ENCODE measurements at places on chromosomes 5 and 9.

- no peak for DNase-seq
Observed at GRCh38 chr5:69416699-69417098, 1.8 kb downstream of the MARVELD2 start.

- DNase-seq = no peak
Observed at GRCh38 chr5:167440846-167441245, 850.6 kb upstream of the WWC1 start.

GRCh38 chr9:120383611-120383998 lies 196.4 kb downstream of the CDK5RAP2 start:
- no peak for DNase-seq

DNA sequence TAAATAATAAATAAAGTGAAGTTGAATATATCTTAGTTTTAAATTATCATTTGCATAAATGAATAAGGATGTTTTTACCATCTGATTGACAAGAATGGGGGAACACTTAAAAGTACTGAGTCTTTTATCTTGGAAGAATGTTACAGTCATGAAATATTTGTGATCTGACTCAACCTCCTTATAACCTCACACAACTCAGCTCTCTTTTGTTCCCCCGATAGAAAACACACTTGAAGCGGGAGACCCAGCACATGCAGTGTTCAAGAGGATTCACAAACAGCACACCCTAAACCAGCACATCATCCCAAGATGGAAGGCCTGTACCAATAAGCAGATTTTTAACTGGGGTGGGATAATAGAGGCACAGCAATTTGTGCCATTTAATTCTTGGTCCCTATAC lies 15.5 kb downstream of the BAAT start:
- no peak for DNase-seq

DNA sequence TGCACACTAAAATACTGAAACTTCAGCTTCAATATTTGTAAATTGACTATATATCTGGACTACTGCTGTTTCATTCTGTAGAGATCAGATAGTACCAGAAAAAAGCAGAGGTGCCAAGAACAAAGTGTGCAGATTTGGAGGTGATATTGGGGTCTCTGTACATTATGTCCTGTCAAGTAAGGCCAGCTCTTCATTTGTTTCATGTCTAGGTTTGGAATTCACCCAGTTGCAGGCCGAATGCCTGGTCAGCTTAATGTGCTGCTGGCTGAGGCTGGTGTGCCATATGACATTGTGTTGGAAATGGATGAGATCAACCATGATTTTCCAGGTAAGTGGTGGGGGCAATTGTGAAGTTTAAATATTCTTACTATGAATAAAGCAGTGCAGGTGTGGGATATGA lies 96.9 kb downstream of the NNT start:
- no peak for DNase-seq

DNA sequence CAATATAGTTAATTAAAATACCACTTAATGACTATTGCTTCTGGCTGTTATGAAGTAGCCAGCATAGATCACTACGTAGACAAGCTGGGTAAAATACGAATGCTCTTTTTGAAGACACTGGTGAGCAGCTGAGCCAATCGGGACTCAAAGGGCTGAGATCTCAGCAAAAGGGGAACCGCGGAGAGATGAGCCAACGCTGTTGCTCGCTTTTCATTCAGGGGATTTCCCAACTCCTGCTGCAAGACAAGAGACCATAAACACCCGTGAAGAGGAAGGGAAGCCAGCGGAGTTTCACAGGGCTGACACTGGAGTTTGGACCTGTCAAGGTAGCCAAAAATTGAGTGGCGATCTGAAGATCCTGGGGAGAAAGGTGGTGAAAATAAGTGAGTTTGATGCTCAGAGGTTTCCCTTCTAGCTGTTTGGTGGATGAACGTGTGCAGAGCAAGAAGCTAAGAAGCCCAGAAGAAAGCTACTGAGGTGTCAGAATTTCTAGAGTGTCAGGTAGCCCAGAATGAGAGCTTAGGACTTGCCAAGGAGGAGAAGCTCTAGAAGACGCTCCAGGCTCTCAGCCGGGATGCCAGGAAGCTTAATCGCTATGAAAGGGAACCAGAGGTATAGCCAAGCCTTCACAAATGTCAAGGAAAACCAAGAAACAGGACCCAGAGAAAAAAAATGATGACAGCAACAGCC lies 79.6 kb upstream of the RNU6ATAC start:
- no peak for DNase-seq

DNA sequence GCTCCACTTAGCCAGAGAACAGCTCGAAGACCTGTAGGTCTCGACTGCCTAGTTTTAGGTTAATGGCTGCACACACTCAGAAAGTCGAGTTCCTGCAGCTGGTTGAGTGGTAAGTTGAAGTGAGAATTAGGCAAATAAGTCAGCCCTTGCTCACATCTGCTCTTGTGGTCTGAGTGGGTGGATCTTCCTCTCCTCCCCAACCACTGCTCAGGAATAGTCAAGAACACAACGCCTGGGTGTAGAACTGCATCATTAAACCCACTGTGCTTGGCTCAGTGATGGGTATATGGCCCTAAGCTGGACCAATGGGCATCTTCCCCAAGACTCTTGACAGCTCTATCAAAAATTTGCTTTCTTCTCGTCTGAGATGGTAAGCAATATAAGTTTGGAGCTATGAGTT lies 20.9 kb upstream of the ADAM19 start:
- DNase-seq = no peak

DNA sequence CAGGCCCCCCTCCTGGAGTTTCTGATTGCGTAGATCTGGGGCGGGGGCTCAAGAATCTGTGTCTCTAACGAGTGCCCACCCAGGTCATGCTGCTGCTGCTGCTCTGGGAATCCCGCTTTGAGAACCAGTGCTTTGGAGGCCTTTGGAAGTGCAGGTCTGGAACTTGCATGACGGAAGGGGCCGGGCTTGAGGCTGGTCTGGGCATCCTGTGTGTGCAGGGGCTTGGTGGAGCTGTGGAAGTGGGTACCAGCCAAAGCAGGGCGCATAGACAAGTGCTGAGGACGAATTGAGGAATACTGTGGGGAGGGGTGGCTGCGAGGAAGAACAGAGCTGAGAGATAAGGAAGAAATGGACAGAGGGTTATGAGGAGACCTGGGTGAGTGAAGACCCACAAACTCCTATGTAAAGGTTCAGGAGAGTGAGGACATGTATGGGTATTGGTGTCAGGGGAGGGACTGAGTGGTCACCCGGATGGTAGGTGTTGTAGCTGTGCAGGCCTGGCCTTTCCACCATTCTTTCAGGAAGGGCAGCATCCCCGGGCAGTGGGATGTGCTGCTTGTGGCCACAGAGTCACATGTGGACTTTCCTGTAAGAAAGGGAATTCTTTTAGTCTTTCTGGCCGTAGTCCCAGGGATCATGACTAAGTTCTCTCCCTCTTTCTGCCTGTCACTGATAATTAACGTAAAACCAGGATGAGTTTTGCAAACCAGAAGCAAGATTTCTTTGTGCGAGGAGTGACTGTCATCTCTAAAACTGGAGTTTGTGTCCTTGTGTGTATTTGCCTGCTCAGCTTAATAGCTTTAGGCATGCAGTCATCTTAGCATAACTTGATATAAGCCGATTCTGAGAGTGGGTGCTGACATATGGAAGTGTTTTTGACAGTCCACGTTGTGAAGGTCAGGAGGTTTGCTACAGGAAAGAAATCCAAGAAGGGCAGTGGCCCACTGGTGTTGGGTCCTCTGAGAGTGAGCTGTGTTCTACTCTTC lies 43.3 kb upstream of the TJP2 start:
- no peak for DNase-seq

- no peak for DNase-seq
Observed at GRCh38 chr5:132876020-132876759, 2.7 kb downstream of the LEAP2 start.

DNA sequence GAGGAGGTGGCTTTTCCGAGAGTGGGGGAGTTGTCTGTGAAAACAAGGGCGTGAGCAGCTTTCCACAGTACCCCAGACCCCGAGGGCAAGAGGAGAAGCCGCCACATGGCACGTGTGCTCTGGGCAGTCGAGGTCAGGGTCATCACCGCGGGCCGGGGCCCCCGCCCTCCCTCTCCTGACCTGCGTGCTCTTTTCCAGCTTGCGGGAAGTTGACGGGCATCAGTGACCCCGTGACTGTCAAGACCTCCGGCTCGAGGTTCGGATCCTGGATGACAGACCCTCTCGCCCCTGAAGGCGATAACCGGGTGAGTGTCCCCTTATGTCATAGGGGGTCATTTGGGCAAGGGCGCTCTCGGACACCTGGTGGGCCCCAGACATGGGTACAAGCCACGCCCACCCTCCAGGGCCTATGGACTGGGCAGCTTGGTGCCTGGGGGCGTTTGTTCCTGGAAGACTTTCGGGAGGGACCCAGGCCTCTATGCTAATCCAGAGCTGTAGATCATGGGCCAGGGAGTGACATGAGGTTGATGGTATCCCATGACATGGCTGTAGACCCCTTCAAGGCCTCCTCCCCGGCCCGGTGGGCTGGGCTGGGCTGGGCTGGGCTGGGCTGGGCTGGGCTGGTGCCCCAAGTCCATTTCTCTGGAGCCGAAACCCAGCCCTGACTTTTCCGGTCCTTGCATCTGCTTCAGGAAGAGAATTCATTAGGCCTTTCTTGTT lies 19.2 kb downstream of the OLFM1 start:
- no peak for DNase-seq

DNA sequence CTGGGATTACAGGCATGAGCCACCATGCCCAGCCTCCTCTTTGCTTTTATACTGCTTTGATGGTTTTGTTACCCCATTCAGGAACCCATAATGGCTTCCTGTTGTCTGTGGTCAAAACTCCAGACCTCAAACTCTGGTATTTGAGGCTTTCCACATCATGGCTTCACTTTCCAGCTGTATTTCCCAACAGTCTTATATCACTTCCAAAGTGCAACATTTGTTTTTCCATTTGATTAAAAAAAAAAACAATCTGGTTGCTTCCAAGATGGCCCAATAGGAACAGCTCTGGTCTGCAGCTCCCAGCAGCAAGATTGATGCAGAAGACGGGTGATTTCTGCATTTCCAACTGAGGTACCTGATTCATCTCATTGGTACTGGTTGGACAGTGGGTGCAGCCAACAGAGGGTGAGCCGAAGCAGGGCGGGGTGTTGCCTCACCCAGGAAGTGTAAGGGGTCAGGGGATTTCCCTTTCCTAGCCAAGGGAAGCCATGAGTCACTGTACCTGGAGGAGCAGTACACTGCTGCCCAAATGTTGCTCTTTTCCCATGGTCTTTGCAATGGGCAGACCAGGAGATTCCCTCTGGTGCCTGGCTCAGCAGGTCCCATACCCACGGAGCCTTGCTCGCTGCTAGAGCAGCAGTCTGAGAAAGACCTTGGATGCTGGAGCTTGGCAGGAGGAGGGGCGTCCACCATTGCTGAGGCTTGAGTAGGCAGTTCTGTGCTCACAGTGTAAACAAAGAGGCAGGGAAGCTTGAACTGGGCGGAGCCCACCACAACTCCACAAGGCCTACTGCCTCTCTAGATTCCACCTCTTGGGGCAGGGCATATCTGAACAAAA lies 458.4 kb downstream of the KDM4C start:
- DNase-seq = peak; percentile 2

- no peak for DNase-seq
Observed at GRCh38 chr5:106459541-106459940, 1211.2 kb downstream of the EFNA5 start.

Measured in stimulated activated CD8-positive, alpha-beta memory T cell treated with anti-CD3 and anti-CD28 coated beads, Interleukin-4, amount 100 ng/mL, for 24 hours (primary cell).